ENCODE measurements at places on chromosomes 11 and 22.

- DNase-seq = no peak
Observed at GRCh38 chr11:19347911-19348310, 107.2 kb upstream of the E2F8 start.

- DNase-seq = no peak
Observed at GRCh38 chr22:23523713-23524112, 56.4 kb downstream of the IGLL1 start.

- DNase-seq = no peak
Observed at GRCh38 chr11:66887526-66887925, 30.7 kb downstream of the LRFN4 start.

DNA sequence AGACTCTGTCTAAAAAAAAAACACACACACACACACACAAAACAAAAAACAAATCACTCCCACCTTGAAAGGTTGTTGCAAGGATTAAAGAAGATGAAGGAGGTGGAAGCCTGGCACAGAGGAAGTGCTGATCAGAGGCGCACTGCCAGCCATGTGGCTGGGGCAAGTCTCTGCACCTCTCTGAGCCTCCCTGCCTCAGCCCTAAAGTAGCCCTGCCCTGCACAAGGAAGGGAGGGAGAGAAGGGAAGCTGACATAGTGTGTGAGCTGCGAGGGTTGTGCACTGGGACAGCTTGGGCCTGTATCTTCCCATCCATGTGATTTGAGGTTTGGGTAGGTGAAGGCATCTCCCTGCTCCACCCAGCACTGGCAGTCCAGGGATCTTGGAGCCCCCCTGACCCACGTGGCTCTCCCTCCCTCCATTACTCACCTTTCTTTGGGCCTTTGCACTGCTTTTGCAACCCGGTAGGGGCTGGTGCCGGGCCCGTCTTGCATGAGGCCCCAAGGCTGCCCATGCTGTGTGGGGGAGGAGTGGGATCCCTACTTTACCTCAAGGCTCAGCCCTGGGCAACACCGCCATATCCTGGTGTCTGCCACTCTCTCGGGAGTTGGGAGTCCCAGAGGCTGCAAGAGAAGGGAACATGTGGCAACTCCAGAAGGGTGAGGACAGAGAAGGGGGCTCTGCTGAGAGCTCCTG is 30.5 kb downstream of the IFT27 start:
- DNase-seq = no peak

DNA sequence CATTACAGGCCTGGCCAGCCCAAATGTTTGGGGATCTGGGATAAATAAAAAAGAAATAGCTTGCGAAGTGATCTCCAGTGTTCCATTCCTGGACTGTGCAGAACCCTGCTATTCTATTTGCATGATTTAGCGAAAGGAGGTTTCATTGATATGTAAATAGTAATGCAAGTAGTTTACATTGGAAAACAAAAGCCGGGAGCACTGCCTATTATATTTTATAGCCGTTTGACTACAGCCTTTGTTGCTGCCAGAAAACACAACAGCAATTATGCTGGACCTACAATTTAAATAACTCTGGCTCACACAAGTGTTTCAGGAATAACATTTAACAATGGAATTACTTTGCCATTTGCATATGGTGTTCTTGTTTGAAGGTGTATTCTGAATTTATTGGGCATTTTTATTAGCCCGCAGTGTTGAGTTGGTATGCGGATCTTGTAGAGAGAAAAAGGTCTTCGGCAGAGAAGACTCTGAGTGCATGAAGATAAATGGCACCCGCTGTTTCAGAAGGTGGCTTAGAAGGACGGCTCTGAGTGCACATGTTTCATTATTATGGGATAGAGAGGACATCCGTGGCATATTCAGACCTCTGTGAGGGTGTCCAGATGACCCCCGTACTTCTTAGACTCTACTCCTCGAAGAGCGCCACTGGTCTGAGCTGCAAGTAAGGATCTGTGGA is 315.0 kb downstream of the BRD1 start:
- no peak for DNase-seq

DNA sequence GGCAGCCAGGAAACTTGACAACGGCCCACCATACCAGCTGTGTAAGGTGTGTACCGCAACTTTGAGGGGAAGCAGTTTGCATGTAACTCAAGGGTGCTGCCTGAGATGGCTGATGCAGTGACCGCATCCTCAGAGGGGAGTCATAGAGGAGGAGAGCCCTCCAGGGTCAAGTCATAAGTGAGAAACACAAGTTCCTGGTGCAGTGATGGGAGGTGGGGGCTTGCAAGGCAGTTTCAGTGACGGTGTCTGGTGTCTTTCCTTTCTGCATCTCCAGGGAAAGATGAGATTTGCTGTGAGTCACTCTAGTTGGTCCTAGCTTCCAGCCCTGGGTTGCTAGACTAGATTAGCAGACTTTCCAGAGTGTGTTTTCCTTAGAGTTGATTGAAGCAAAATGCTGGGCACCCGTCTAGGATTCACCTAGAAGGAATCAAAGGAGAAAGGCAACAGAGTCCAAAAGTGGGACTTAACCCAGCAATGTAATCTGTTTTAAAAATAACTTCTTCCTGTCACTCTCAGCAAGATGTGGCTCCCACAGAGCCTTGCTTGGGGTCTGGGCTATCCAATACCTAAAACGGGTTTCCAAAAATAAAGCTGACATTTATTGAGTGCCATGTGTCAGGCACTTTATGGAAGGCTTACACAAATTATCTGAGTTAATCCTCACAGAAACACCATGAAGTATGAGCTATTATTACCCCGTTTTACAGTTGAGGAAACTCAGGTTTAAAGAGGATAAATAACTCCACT is 265.4 kb upstream of the PLET1 start:
- peak; percentile 7 for DNase-seq

DNA sequence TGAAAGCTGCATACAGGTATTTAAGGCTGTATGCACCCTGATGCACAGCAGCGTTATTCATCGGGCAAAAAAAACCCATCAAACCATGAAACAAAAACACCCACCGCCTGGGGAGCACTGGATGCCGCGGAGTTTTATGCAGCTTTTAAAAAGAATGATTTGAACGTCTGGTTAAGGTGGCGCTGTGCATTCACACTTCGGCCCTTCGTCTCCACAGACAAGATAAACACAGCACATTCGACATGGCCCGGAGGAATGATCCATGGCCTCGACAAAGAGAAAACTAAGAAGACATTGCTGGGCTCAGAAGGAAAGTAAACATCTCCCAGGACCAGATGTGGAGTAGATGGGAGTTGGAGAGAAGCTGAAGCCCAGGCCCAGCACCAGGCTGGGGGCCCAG is 40.8 kb upstream of the GAL start:
- DNase-seq = peak; percentile 30

DNA sequence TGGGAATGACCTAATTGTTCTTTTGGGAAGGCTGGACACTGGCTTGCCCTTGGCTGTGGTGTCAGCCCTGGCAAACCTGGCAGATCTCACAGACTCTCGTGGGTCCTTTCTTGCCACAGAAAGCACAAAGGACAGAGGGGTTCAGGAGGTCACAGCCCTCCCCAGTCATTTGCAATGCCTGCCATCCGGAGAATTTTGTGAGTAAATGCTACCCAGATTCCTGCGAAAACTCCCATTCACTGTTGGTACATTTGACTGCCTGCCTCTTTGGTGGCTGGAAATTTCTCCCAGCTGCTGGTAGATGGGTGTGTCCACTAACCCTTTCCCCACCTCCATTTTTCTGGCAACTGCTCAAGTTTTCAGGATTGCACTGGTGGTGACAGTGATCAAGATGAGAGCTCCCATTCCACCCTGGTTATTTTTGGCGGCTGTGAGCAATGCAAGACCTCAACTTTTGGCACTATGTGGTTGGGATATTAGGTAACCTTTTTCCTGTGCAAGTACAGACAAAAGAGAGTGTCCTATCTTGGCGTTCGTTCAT is 155.7 kb downstream of the NAV2 start:
- DNase-seq = peak; percentile 93

DNA sequence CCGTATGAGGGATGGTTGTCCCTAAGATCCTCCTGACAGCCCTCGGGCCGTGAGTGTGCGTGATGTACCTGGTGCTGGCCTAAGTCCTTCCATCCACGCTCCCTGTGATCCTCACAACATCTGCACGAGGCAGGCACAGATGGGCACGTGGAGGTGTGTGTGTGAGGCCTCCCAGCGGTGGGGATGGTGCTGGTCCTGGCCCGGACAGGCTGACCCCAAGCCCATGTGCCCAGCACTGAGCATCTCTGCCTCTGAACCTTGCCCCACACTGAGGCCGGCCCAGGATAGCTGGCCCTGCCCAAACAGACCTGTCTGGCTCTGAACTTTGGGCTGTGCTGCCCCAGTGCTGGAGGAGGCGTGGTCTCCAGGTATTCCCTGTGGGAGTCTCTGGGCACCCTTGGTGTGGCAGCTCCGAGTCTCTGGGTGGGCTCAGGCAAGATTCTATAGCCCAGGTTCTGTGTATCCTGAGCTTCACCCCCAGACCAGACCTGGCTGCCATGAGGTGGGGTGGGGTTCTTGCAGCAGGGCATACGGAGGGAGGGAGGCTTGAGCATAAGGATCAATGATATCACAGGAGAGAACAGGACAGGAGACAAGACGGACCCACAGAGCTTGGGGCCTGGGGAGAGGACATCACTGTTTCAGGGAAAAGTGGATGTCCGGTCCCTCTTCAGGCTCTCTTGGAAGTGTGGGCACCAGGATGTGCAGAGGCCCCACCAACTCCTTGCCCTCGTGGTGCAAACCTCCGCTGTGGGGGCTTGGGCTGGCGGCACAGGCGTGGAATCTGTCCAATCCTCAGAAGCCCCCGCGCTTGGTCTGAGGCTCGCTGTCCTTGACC is 881.8 kb downstream of the BRD1 start:
- DNase-seq = no peak

GRCh38 chr11:66910669-66911068 is 47.5 kb downstream of the PC start:
- DNase-seq = no peak

GRCh38 chr22:46969961-46970360 is 207.5 kb downstream of the TBC1D22A start:
- no peak for DNase-seq

GRCh38 chr11:120747850-120748814 is 236.6 kb downstream of the GRIK4 start:
- no peak for DNase-seq

DNA sequence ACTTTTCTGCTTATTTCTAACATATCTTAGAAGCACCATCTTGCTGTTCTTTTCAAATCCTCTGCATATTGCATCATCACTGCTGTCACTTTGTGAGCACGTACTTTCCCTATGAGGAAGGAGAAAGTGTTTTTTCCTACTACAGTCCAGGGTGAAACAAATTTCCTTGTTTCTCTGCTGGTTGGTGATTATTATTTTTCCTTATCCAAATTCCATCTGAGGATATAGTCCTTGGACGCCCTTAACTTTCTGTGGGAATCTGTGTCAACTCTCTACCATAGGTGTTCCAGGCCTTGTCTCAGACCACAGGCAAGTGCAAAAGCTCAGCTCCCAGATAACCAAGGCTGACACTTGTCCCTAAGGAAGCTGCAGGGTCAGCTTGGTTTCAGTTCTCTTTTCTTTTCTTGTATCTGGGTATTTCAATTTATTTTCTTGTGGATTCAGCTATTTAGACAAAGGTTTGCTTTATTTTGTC is 29.4 kb upstream of the LYVE1 start:
- DNase-seq = no peak

- DNase-seq = no peak
Observed at GRCh38 chr11:69862797-69863543, 43.8 kb upstream of the FGF3 start.

- peak; percentile 96 for DNase-seq
Observed at GRCh38 chr11:128458321-128458720, 129.0 kb downstream of the ETS1 start.

DNA sequence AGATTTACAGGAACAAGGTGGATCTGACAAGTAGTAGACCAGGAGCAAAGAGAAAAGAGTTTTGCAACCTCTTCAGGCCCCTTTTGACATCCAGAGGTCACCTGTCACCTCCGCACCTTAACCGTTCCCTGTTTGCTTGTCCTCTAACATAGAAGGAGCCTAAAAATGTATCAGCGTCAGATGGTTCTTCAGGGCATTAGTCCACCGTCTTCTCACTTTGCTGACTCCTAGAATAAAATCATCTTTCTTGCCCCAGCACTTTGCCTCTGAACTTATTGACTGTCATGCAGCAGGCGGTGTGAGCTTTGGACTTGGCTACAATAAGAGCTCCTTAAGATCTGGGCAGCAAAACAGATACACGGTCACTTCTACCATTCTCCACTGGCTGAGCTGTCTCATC is 339.7 kb upstream of the B3GAT1 start:
- DNase-seq = no peak

DNA sequence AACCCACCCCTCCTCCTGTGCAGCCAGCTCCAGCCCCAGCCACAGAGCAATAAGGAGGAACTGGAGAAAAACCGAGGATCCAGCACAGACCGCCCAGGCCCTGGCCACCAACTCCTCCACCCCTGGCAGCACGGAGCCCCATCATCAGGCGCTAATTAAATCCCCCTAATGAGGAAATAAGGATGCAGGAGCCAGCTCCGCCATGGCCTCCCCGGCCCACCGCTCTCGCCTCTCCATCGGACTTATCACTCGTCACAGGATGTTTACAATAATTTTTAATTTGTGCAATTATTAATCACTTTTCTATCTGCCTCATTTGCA is 42.6 kb downstream of the BUD13 start:
- DNase-seq = no peak

DNA sequence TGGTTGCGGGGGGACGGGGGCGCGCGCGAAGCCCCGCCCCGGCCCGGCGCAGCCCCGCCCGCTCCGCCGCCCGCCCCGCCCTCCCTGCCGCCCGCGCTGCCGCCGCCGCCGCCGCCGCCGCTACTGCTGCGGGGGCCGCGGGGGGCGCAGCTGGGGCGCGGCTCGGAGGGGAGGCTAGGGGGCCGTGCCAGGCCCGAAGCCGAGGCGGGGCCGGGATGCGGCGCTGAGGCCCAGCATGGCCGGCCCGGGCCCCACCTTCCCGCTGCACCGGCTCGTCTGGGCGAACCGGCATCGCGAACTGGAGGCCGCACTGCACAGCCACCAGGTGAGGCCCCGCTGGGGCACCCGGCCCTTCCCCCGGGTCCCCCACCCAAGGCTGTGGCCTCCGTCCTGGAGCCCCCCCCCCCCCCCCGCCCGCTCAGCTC is at the start of gene ANKRD13D:
ANKRD13D (plus strand) TSS at position 78 of the 425 bp plus-strand sequence; CDS start at position 236, 158 bp downstream.
- DNase-seq = peak; percentile 38

GRCh38 chr11:37963440-37963839 is 1365.4 kb upstream of the RAG2 start:
- DNase-seq = no peak

- DNase-seq = peak; percentile 56
Observed at GRCh38 chr11:32109138-32109537, 18.3 kb downstream of the RCN1 start.

GRCh38 chr11:102168481-102168880 is 58.2 kb downstream of the YAP1 start:
- DNase-seq = peak; percentile 33

GRCh38 chr11:102966011-102966410 is 10.5 kb upstream of the MMP13 start:
- DNase-seq = no peak

DNA sequence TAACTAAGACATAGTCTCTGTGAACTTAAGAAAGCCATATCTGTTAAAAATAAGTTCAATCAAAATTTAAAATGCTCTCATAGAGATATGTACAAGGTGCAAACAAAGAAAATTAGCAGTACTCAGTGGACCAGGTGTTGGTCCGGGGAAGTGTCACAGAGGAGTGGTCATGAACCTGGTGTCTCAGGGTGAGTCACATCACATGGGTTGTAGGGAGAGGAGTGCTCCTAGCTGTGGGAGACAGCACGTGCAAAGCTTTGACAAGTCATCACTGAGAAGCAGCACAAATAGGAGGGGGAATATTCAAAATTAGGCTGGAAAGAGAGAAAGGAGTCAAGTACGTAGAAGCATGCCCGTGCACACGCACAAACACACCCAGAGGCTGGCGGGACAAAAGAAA is 438.1 kb downstream of the NTM start:
- DNase-seq = no peak

- no peak for DNase-seq
Observed at GRCh38 chr11:115162919-115163318, 341.3 kb downstream of the CADM1 start.

All from EH (cell line).